ACHN (cell line): ENCODE measurements at places on chromosomes 11 and 22.

GRCh38 chr11:83569134-83569805 is 283.1 kb upstream of the CCDC90B start:
- DNase-seq: no peak

GRCh38 chr11:20388096-20389055 is 860 bp downstream of the PRMT3 start:
- DNase-seq: peak; percentile 17

DNA sequence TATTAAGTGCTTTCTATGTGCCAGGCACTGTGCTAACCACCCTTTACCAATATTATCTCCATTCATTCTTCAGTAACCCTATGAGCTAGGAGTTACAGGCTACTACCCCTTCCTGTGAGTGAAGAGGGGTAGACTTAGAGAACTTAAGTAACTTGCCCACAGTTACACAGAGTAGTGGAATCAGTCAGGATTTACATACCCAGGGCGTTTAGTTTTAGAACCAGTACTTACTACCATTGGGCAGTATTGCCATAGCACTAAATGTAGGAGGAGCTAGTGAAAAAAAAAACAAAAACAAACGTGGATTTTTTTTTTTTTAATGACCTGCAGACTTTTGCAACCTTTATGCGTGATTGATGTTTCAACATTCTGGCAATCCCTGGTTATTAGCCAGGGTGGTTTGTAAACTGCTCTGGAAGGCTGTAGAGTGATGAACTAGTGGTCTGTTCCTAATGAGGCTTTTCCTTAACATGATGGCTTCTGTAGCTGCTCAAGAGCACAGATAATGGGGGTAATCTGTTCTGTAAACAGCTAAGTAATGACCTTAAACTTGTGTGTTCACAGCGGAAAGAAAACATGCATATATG is 11.4 kb downstream of the TBCEL start:
- no peak for DNase-seq

- DNase-seq: no peak
These were observed 27.1 kb downstream of the NECTIN1 start for GRCh38 chr11:119701591-119702549.

DNA sequence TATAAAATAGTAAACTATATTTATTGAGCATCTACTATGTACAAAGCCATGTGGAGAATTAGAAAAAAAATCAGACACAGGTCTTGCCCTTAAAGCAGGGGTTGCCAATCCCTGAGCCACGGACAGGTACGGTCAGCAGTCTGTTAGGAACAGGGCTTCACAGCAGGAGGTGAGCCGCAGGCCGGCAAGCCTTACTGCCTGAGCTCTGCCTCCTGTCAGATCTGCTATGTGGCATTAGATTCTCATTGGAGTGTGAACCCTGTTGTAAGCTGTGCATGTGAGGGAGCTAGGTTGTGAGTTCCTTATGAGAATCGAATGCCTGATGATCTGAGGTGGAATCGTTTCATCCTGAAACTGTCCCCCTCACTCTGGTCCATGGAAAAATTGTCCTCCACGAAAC is 2.1 kb upstream of the RAG2 start:
- no peak for DNase-seq

- DNase-seq: no peak
These were observed 26.6 kb downstream of the PRDM11 start for GRCh38 chr11:45173064-45173463.

DNA sequence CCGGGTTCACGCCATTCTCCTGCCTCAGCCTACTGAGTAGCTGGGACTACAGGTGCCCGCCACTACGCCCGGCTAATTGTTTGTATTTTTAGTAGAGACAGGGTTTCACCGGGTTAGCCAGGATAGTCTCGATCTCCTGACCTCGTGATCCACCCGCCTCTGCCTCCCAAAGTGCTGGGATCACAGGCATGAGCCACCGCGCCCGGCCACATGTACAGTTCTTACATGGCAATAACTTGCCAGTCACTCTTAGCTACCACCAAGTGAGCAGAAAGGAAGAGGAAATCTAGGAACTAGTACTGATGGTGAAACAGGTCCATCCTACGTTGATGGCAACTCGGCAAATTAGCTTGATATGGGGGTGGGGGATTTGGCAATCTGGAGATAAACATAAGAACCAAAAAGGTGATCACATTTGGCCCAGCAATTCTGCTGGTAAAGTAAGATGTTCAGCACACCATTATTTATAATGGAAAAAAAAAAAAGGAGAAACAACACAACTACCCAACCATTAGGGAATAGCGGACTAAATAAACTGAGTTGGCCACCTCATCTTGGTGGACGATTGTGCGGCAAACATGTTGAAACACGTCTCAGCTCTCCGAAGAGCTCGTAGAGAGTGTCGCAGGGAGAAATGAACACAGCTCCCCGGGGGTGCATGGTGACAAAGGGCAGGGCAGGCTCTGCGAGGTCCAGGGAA is 5.3 kb downstream of the NLRP6 start:
- DNase-seq: no peak

GRCh38 chr22:23503142-23503541 is 76.9 kb downstream of the IGLL1 start:
- no peak for DNase-seq

- no peak for DNase-seq
These were observed 172.9 kb upstream of the DDI1 start for GRCh38 chr11:103863497-103863896.

- peak; percentile 59 for DNase-seq
These were observed 555.3 kb downstream of the MIAT start for GRCh38 chr22:27212617-27213177.

- DNase-seq: peak; percentile 32
These were observed 53.2 kb downstream of the GRIK4 start for GRCh38 chr11:120564573-120565311.
